ENCODE measurements at places on chromosomes 11 and 22.
A peak's percentile ranks its signal among the peaks of the same experiment; 100 is the strongest.

DNA sequence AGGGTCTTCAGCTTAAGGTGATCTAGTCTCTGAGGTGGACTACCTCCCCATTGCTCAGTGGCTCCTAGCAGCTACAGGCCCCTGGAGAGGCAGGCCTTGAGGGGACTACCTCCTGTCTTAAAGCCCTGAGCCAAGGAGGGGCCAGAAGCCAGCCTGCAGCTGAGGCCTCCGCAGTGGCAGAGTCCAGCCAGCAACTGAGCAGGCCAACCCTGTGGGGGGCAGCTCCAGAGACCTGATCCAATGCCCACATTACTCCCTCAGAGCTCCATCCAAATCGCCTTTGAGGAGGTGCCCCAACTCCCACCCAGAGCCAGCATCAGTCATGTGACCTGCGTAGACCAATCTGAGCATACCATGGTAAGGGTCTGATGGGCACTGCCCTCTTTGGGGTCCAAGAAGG lies 2.7 kb downstream of the C2CD2L start:
- no peak for DNase-seq

GRCh38 chr22:37740455-37741311 lies 43.8 kb downstream of the TRIOBP start:
- no peak for DNase-seq

GRCh38 chr11:119356349-119357031 lies 10.0 kb upstream of the MFRP start:
- peak; percentile 76 for DNase-seq

- peak; percentile 55 for DNase-seq
These were observed 465 bp downstream of the SUN2 start for GRCh38 chr22:38755155-38755910.

- DNase-seq, result no peak
These were observed 43.2 kb upstream of the FADD start for GRCh38 chr11:70159627-70160570.

GRCh38 chr11:102832612-102833011 lies 10.8 kb downstream of the MMP3 start:
- DNase-seq, result no peak

- no peak for DNase-seq
These were observed 23.0 kb downstream of the SCN4B start for GRCh38 chr11:118129471-118130172.

GRCh38 chr11:67119585-67120391 lies 725 bp downstream of the KDM2A start:
- no peak for DNase-seq

- DNase-seq, result no peak
These were observed 24.7 kb upstream of the BAIAP2L2 start for GRCh38 chr22:38135133-38135706.

GRCh38 chr11:16800382-16800781 lies 61.9 kb downstream of the C11orf58 start:
- DNase-seq, result no peak

DNA sequence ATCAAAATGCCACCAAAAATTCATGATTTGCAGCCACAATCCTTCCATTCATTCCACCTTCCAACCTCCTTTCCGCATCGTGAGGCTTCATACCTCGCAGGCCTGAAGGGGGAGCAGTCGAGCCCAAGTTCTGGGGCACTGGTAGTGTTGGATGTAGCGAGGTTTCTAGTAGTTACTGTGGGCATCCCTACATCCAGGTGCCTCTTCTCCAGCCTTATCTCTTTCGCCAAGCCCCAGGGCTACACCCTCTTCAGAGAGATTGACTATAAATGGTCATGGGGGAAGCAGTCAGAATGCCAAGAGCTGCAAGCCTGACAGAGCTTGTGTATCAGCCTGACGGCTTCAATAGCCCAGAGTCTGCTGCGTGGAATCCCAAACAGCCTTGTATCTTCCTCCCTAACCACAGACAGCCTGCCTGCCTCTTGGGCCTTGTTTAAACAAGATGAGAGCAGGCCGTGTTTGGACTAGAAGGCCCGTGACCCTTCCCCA lies 28.9 kb downstream of the CLMP start:
- no peak for DNase-seq

- no peak for DNase-seq
These were observed 123.9 kb downstream of the MPPED1 start for GRCh38 chr22:43535741-43536140.

- DNase-seq, result no peak
These were observed 77.4 kb upstream of the YWHAH start for GRCh38 chr22:31866918-31867317.
